Bone marrow (tissue), 2 donors: ENCODE measurements at places on chromosomes 12 and 14.

DNA sequence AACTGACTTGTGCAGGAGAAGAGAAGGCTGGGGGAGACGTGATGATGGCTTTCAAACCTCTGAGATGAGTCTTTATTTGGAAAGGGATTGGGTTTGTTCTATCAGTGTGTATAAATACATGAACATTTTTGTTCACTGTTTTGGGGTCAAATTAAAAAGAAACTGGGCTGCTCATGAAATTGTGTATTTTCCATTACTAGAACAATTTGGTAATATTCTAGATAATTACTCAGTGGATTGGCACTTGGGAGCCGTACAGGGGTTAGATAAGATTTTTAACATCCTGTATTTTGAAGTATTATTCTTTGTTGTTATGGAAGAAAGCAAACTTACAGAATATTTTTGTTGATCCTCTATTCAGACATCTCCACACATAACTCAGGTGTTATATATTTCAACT is 340.6 kb downstream of the PRKD1 start:
- DNase-seq: no peak

- no peak for DNase-seq
Measured at GRCh38 chr14:25350802-25351201, 300.9 kb upstream of the STXBP6 start.

DNA sequence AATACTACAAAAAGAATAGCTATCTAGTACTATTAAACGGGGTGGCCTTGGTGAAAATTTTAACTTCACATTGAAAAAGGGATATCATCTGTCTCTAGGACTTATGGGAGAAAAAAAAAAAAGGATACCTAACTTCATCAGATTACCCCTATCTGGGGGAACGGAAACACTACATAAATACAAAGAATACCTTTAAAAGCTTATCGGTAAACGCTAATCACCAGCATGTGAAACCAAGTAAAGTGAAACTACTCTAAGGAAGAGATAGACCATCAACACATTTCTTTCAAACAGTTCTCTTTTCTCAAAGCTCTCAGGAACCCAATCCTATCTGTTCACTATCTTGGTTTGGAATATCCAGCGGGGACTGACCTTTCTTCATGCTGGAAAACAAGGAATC is 3.5 kb downstream of the KICS2 start:
- DNase-seq: no peak

GRCh38 chr12:77402716-77403115 is 337.3 kb upstream of the E2F7 start:
- DNase-seq: no peak

- DNase-seq: no peak
Measured at GRCh38 chr12:22083167-22083566, 37.1 kb downstream of the CMAS start.

GRCh38 chr12:23186950-23187349 is 562.0 kb downstream of the ETNK1 start:
- DNase-seq: no peak

DNA sequence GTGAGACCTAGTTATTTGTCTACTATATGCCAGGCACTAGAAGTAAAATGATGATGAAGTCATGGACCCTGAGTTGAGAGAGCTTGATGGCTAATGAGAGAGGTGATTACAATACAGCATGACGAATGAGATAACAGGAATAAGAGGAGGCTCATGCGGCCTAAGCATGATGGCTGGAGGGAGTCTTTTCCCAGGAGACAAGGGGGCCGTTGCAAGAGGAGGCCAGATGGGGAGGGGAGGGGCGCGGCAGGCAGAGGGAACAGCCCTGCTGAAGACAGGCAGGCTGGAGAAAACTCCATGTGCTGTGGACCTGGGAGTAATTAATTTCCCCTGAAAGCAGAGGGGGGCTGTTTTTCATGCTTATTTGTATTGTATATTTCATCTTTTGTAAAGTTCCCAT is 144.7 kb upstream of the RFLNA start:
- no peak for DNase-seq
